ENCODE measurements at places on chromosomes 11 and 22. TPM values are rescaled to one million over a fixed set of nuclear protein-coding genes. Genes with fewer than 3 reads are reported as not detected.
A peak's percentile ranks its signal among the peaks of the same experiment; 100 is the strongest.

DNA sequence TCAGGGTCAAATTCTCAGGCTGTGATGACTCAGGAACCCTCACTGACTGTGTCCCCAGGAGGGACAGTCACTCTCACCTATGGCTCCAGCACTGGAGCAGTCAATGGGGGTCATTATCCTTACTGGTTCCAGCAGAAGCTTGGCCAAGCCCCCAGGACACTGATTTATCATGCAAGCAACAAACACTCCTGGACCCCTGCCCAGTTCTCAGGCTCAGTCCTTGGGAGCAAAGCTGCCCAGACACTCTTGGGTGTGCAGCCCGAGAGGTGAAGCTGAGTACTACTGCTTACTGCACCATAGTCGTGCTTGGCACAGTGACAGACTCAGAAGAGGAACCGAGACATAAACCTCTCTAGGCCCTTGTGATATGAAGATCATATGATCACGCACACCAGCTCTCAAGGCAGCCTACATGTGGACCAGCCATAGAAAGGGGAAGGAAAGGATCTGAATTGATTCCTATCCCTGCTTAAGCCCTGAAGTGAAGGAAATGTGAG lies 58.2 kb downstream of the ZNF280B start:
- H3K27ac ChIP-seq, result no peak overlapping the region
- no peak overlapping the region for H3K4me3 ChIP-seq
- H3K27me3 ChIP-seq, result peaks cover 43% of the 10 kb centered on the region
- no peaks in the 10 kb centered on the region for H3K36me3 ChIP-seq

OR10D3 gene
- not detected for total RNA-seq

GRCh38 chr11:134995741-134996140 lies 583.7 kb upstream of the B3GAT1 start:
- DNase-seq, result no peak
- no peaks in the 10 kb centered on the region for H3K36me3 ChIP-seq
- peaks cover 15% of the 10 kb centered on the region for H3K27me3 ChIP-seq
- H3K4me3 ChIP-seq, result no peak overlapping the region

DNA sequence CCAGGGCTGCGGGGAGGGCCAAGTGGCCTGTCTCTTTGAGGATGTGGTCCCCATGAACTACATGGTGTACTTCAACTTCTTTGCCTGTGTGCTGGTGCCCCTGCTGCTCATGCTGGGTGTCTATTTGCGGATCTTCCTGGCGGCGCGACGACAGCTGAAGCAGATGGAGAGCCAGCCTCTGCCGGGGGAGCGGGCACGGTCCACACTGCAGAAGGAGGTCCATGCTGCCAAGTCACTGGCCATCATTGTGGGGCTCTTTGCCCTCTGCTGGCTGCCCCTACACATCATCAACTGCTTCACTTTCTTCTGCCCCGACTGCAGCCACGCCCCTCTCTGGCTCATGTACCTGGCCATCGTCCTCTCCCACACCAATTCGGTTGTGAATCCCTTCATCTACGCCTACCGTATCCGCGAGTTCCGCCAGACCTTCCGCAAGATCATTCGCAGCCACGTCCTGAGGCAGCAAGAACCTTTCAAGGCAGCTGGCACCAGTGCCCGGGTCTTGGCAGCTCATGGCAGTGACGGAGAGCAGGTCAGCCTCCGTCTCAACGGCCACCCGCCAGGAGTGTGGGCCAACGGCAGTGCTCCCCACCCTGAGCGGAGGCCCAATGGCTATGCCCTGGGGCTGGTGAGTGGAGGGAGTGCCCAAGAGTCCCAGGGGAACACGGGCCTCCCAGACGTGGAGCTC lies 13.5 kb downstream of the ADORA2A start:
- no peaks in the 10 kb centered on the region for H3K27me3 ChIP-seq
- peaks cover 78% of the 10 kb centered on the region for H3K4me1 ChIP-seq
- DNase-seq, result no peak
- peak overlapping the region; percentile 75 for H3K27ac ChIP-seq
- H3K36me3 ChIP-seq, result peaks cover 45% of the 10 kb centered on the region

DNA sequence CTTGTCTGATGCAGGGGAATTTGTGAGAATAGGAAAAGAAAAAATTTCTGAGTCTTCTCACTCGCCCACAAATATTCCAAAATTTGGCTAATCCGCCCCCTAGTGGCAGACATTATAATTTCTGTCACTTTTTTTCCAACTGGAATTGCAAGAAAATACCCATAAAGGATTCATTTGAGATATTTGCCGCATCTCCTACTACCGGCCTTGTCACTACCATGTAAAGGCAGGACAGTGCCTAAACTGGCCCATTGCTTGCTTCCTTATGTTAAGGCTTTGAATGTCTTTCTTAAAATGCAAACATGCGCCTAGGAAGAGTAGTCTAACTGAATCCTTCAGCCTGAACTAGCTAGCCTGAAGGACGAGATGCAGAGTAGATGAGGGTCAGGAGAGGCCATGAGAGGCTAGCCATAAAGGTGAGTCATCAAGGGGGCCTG lies 9.3 kb upstream of the CEP295 start:
- no peaks in the 10 kb centered on the region for H3K36me3 ChIP-seq
- H3K4me1 ChIP-seq, result no peaks in the 10 kb centered on the region
